ENCODE measurements at places on chromosomes 5 and 9.

GRCh38 chr5:140007311-140007710, 35.8 kb downstream of the NRG2 start:
- DNase-seq, result no peak

- no peak for DNase-seq
Observed at GRCh38 chr9:99637641-99638040, 184.0 kb upstream of the NR4A3 start.

DNA sequence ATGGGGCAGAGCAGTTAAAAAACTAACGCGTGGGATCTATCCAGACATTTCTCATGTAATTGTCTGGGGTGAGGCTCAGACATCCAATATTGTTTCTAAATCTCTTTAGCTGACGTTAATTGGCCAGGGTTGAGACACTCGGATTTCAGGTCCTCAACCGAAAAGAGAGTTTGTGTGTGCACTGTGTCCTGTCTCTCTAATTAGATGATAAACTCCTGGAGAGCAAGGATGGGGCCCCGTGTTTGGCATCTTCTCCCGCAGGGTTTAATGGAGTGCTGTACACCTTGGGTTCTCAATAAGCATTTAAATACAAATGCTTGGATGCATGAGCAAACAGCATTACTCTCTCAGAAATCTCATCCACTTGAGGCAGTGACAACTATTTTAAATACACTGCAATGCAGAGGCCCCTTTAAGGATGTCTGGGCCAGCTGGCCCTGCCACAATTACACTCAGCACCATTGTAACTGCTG, 139.6 kb downstream of the MTX3 start:
- DNase-seq, result no peak

GRCh38 chr9:129675620-129676019, 10.2 kb downstream of the PRRX2 start:
- no peak for DNase-seq

DNA sequence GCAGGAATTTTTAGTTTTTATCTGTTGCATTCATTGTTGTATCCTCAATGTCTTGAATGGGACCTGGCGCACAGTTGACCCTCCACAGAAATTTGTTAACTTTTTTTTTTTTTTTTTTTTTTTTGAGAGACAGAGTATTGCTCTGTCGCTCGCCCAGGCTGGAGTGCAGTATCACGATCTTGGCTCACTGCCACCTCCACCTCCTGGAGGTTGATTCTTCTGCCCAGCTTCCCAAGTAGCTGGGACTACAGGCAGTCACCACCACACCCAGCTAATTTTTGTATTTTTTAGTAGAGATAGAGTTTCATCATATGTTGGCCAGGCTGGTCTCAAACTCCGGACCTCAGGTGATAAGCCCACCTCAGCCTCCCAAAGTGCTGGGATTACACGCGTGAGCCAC, 205.9 kb downstream of the ROR2 start:
- no peak for DNase-seq

DNA sequence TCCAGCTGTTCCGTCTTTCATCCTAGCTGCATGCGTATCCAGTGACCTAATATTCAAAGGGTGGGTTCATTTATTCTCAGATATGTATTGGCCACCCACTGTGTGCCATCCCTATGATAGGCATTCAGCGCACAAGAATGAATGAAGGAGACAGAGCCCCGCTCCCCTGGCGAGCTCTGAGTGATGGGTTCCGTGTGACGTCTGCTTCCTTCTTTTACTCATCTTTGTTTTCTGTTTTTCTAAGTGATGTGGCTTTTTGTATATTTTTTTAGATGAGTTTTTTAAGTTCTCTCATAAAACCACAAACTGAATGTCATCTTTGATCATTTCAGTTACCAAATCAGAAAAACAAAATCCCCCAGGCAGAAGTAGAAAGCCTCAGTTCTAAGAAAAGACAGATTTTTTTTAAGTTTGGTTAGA, 168.3 kb upstream of the OTULINL start:
- DNase-seq, result no peak

GRCh38 chr5:78411586-78411985, 51.2 kb downstream of the SCAMP1 start:
- DNase-seq, result no peak

DNA sequence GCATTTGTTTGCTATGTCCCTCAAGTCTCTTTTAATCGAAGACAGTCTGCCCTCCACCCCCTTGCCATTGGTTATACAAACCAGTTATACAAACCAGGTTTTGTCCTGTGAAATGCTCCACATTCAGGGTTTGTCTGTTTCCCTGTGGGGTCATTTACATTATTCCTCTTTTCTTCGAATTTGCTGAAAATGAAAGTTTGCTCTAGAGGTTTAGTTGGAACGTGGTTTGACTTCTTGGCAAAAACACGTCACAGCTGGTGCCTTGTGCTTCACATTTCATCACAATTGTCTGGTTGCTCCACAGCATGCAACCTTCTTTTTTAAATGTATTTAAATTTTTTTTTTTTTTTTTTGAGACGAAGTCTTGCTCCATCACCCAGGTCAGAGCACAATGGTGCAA, 4.2 kb upstream of the HAVCR2 start:
- no peak for DNase-seq

GRCh38 chr9:114059047-114059803, 18.9 kb downstream of the AMBP start:
- DNase-seq, result peak; percentile 29

- DNase-seq, result no peak
Observed at GRCh38 chr9:132324425-132324824, 30.4 kb downstream of the SETX start.

GRCh38 chr5:150734579-150735384, 24.0 kb downstream of the DCTN4 start:
- DNase-seq, result no peak

GRCh38 chr5:4511996-4512656, 628.0 kb upstream of the ADAMTS16 start:
- peak; percentile 23 for DNase-seq

GRCh38 chr5:102077920-102078319, 218.2 kb downstream of the SLCO4C1 start:
- DNase-seq, result no peak

DNA sequence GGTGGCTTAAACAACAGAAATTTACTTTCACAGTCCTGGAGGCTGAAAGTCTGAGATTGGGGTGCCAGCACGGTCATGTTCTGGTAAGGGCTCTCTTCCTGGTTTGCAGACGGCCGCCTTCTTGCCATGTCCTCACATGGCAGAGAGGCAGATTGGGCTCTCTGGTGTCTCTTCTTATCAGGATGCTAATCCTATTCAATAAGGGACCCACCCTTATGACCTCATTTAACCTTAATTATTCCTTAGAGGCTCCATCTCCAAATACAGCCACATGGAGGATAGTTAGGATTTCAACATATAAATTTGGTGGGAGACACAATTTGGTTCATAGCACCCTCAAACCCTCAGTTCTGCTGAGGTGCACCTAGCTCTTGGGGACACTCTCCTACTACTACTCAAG, 180.4 kb downstream of the DAB2IP start:
- DNase-seq, result no peak

DNA sequence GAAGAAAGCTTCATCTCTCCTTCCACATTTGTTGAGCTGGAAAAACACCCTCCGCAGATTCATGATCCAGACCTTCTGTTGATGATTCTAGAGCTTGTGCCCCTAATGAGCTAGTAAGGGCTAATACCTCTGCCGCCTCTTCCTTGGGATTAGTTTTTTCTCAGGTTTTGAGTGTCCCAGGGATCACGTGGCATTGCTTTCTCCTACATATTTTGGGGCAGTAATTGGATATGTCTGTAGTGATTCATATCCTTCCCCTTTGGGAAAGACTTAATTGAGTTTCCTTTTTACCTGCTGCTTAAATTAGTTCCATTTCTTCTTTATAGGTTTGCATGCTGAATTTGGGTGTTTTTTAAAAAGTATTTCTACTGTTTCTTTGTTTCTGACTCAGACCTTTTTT, 143.9 kb downstream of the GOLPH3 start:
- DNase-seq, result no peak

GRCh38 chr5:115858396-115858795, 16.7 kb downstream of the AP3S1 start:
- no peak for DNase-seq

- no peak for DNase-seq
Observed at GRCh38 chr5:81505672-81506071, 111.7 kb upstream of the ACOT12 start.

GRCh38 chr5:29614206-29614605, 1579.3 kb upstream of the CDH6 start:
- DNase-seq, result no peak

GRCh38 chr9:134751622-134752021, 110.0 kb downstream of the COL5A1 start:
- DNase-seq, result no peak

GRCh38 chr9:126773004-126773607, 31.7 kb upstream of the ZBTB43 start:
- DNase-seq, result peak; percentile 67

DNA sequence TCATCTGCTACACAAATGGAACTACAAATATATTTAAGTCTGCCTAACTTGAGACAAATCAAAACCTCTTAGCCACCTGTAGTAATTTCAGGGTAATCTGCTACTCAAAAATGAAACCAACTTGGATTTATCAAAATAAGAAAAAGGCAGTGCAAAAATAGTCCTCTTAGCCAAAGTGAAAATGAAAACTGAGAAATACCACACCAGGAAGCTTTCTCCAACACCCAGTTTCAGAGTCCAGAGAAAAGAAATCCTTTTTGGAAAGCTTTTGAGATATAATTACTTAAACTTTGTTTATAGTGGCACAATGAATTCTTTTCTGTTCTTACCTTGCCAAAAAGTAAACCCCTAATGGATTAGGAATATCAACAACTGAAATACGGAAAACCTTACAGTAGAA, 990.4 kb downstream of the EFNA5 start:
- DNase-seq, result no peak

DNA sequence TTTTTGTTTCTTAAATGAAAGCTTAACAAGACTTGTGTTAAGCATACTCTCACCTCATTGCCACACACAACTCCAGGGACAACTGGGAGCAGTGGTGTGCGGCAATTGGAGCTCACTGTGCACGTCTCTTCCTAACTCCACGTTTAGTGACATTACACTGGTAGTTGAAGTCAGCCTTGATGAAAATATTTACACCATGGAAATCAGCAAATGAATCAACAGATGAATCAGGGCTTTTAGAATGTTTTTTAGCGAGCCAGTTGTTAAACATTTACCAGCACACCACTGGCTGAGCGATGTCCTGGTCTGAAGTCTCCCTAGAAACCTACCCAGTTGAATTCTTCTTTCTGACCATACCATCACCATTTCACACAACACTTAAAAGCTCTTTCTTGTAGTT, 67.3 kb downstream of the KLHL3 start:
- no peak for DNase-seq

DNA sequence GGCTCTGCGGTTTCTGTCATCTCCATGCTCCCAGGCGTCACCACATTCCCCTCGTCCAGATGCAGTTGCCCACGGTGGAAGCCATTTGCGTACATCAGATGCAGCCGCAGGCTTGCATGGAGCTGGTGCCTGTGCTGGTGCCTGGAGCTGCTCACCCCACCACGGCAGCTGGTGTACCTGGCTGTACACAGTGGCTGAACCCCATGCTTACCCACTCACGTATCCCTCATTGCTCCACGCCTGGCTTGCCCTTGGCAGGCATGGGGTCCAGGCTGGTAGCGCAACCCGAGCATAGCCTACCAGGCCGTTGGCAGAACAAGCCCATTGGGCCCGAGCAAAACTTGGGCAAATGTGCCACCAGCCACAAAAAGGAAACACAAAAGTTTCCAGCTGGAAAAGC, 159.5 kb downstream of the GHR start:
- no peak for DNase-seq

DNA sequence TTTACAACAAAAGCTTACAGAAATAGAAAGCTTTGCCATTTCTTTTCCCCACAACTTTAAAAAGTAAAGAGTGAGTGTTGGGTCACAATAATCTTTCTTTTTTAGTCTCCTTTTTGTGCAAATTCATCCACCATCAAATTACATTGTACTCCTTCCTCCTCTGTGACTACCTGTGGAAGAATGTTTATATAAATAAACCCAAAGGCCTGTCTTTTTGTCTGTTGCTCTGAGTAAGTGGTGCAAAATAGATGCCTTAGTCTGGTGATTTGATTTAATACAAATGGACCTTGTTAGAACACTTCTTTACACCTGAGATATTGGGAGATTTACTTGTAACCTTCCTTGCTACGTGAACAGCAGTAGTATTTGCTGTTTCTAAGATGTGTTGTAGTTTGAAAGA, 53.5 kb upstream of the TAF11L2 start:
- DNase-seq, result no peak

GRCh38 chr5:52938226-52938625, 50.9 kb upstream of the ITGA2 start:
- no peak for DNase-seq

DNA sequence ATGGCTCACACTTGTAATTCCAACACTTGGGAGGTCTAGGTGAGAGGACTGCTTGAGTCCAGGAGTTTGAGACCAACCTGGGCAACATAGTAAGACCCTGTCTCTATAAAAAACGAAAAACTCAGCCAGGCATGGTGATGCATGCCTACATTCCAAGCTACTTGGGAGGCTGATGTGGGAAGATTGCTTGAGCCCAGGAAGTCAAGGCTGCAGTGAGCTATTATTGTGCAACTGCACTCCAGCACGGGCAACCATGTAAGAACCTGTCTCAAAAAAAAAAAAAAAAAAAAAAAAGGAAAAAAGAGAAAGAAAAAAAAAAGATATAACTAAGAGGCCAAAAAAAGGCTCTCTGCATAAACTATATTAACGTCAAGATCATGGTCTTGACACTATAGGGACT, 27.3 kb downstream of the GIN1 start:
- DNase-seq, result no peak

DNA sequence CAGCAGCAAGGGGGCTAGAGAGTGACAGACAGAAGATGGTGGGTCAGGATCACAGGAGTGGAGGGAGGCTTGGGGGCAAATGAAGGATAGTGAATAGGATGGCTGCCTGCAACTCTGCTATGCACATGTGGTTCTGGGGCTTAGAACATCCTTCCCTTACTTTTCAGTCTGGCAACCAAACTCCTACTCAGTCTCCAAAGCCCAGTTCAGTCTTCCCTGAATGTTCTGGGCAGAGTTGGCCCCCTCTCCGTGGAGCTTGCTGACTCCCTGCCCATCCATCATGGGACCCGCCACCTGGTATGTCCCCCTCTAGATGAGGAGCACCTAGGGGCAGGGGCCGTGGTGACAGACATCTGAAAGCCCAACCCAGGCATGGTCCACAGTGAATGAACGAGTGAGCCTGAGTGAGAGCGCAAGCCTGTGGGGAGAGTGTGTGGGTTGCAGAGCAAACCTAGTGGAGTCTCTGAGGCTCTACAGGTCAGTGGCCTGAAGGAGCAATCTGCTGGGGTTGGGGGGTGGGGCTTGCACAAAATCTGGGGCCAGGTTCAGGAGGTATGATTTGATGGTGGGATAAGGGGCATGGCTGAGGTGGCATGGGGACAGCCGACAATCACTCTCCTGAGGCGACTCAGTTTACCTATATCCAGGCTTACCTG, 180.6 kb downstream of the FGF18 start:
- no peak for DNase-seq

GRCh38 chr5:135053278-135053677, 19.2 kb upstream of the PITX1 start:
- no peak for DNase-seq

Measured in GM03348 (cell line).